Right ventricle myocardium inferior (tissue), 1 donor: ENCODE measurements at places on chromosomes 1 and 21.

DNA sequence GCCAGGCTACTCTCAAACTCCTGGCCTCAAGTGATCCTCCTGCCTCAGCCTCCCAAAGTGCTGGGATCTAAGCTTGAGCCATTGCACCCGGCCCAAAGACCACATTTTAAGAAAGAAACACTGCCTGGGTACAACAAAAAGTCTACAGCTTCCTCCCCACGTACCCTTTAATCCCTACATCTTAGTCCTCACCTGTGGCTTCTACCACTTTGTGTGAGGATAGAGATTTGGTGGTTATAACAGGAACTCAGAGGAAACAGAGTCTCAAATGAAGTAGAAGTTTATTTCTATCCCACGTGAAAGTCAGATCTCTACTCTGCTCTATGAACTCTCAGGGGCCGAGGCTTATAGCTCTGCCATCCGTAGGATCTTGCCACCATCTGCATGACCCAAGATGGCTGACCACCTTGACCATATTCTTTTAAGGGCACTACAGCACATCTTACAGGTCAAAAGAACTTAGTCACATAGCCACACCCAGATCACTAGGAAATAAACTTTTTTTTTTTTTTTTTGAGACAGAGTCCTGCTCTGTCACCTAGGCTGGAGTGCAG, 13.4 kb downstream of the GPX7 start:
- DNase-seq: no peak

DNA sequence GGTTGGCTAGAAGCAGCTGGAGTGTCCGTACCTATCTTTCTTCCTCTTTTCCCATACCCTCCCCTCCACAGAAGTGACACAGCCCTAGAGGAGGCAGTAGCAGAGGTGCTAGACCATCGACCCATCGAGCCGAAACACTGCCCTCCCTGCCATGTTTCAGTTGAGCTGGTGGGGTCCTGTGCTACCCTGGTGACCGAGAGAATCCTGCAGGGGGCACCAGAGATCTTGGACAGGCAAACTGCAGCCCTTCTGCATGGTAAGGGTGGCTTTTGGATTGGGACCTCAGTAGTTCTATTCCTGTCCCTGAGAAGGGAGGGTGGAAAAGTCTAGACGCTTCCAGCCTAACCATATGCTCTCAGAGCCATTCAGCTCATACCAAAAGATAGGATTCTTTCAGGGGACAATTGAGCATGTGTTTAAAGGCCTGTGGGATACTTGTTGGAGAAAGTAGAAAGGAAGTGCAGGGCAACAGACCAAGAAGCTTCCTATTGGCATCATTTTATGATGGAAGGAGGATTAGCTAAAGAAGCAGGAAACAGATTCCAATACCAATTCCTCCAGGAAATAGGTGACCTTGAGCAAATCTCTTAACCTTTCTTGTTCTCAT, 11.7 kb upstream of the BNIPL start:
- DNase-seq: peak; percentile 84

- DNase-seq: no peak
Measured at GRCh38 chr1:214573386-214574318, 22.2 kb upstream of the PTPN14 start.

- no peak for DNase-seq
Measured at GRCh38 chr1:97989094-97989680, 68.4 kb upstream of the DPYD start.

GRCh38 chr1:96633695-96634094, 87.9 kb upstream of the PTBP2 start:
- DNase-seq: no peak

DNA sequence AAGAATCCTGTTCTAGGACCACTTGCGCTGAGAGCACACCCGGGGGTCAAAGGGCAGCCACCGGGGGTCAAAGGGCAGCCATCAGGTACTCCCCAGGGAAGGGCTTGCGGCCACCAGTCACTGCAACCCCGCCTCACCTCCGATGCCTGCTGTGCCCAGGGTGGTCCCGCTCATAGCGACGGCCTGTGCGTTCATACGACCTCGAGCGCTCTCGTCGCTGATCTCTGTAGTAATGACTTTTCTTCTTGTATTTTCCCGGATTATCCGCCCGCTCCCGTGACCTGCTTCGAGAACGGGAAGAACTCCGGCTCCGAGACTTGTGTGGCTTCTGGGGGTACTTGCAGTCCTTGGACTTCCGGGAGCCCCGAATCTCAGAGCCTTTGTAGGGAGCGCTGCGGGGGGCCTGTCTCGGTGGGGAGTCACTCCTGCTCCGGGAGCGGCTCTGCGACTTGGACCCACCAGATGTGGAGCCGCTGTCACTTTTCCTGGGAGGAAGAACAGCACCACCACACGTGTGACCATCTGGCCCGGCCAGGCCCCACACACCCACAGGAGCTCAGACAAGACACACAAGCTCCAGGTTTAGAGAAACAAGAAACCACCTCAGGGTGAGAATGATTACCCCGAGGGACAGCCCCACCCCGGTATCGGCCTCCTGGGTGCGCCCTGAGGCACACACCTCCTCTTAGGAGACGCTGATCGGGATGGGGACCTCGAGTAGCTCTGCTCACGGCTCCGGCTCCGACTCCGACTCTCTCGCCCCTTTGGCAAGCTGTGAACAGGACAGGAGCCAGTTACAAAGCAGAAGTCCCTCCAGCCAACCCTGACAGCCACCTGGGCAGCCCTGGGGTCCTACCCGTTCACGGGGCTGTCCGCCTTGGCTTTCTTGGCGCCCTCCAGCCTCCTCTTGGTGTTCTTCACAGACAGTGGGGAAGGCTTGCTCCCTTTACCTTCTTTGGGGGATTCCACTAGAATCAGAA, 11.7 kb downstream of the CCNL2 start:
- DNase-seq: peak; percentile 47

GRCh38 chr1:83818916-83819315, 180.0 kb downstream of the TTLL7 start:
- DNase-seq: no peak

DNA sequence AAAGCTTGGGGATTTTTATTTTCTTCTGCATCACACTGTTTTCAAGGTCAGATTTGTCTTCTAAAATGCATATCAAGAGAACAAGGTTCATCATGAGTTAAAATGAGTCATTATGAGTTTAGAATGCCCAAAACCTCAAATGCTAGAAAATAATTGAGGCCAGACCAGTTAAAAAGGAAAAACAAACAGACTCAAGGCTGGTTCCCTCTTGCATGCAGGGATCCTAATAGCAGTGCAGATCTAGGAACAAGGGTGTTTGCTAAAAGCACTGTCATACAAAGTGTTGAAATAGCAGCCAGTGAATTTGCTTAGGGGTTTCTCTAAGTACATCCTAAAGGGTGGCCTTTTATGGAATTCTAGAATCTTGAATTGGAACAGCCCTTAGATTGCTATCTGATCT, 15.3 kb downstream of the BEND5 start:
- no peak for DNase-seq

- no peak for DNase-seq
Measured at GRCh38 chr21:38220270-38220737, 36.5 kb upstream of the KCNJ15 start.

- no peak for DNase-seq
Measured at GRCh38 chr1:155082301-155083051, 3.8 kb downstream of the EFNA3 start.

DNA sequence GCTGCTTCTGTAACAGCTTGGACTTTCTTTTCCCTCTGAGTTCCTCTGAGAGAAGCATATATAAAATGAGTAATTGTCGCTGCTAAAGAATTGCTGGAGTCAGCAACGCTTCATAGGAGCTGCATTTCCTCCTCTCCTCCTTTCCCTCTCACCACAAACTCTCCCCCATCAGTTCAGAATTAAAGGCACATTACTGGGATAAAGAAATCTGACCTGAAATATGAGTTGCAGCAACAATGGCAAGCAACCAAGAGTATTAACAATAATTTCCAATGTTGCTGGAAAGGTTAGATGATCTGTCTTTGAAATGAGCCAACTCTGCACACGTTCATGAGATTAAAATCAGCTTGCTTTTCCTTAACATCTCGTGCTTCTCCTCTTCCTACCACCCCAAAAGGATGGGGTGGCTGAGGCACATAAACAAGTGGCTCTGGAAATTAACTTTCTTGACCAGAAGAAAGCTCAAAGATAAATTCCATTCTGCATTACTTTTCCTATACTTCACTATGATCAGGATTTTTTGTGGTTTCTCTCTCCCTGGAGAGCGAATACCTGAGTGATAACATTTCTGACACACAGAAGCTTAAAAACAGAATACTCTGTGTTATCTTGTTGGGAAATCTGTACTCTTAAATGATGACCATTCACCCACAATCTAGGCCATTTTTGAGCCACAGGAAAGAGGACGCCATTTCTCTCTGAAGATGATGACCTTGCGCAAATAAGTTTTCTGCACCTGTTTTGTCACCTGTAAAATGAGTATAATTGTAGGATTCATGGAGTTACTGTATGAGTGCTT, 90.2 kb downstream of the TGFBR3 start:
- no peak for DNase-seq

DNA sequence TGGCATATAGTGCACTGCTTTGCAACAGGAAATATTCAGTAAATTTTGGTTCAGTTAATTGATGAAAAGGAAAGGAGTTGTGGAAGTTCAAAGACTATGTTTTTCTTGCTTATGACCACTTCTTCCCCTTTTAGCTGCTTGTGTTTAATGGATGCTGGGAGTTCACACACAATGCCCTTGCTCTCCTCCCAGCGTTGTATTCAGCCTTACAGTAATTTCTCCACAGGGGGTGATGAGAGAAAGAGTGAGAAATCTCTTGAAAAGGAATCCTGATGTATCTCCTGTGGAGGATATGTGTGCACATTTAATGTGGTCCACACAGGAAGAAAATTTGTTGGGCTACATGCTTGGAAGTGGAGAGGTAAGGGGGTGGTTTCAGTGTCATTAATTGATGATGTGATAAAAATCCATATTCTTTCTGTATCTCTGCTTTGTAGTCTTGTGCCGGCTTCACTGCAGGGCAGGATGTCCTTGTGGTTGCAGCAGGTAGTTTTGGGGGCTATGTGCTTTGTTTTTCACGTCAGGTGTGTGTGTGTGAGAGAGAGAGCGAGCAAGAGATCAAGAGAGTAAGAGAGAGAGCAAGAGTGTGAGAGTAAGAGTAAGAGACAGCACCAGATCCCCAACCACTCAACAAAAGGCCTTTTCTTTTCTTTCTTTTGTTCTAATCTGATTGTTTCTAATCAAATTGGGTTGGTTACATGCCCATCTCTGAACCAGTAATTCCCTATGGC, 204.4 kb downstream of the RWDD3 start:
- DNase-seq: no peak

- DNase-seq: no peak
Measured at GRCh38 chr1:52032124-52032784, 1.4 kb downstream of the KTI12 start.

DNA sequence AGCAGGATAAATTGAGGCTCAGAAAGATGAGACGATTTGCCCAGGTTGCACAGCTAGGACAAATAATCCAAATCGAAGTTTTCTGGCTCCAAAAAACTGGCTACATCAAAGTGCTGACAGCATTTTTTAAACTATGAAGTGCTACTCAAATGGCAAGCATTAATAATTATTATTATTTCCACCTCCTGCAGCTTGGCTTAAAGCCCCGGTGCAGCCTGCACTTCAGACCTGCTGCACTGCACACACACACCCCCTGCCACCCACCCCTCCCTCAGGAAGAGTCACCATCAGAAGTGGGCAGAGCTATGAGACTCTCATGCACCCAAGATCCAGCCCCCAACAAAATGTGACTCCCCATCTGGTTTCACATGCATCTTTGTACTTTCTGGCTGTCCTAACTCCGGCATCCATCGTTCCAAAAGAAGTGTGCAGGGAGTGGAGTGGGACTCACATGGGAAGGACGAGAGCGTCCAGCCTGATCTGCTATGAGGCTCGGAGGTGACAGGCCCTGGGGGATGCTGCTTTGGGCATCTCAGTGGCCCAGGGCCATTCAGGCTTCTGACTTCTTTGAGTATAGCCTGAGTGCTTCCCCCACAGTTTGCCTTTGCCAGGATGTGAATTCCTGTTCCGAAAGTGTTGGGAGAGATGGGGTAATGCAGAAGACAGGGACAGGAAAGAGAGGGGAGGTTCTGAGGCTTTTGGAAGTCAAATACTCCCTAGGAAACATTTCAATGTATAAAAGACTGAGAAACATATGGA, 65.0 kb upstream of the FAM20B start:
- DNase-seq: no peak

GRCh38 chr1:180482425-180483275, 19.7 kb downstream of the ACBD6 start:
- no peak for DNase-seq

- no peak for DNase-seq
Measured at GRCh38 chr1:24206516-24207394, 19.7 kb upstream of the IFNLR1 start.

DNA sequence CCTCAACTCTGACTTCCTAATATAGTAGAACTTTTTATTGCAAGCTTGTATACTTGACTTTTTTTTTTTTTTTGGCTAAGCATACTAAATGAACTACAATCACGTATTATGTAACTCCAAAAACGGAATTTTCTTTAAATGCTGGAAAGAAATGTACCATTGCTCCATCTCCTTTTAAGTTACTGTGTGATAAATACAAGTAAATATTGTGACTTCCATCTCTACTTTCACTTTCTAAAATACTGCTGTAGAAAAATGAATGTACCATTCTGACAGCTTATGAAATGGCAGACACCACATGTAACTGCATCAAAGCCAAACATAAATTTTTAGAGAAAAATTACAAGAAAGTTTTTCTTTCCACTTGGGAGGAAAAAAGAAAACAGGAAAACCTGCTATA, 54.7 kb downstream of the ASH1L start:
- DNase-seq: no peak

DNA sequence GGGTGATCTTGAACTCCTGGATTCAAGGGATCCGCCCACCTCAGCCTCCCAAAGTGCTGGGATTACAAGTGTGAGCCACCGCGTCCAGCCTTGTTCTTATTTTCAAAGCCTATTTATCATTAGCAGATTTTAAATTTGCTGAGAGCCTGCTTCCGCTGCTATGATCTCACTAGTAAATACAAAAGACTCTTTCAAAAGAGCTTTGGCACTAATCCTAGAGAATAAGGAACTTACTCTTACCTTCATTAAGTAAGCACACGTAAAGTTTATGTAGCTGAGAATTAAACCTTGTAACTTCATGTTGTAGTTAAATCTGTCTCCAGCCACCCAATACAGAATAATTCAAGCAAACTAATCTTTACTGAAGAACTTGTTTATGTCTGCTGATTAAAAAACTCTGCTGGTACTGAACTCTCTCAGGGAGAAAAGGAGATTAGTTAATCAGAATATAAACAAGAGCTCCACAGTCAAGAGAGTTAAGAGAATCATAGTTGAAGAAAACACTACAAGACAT, 72.3 kb downstream of the RUSC1 start:
- no peak for DNase-seq

GRCh38 chr1:161018631-161018930, 2.4 kb downstream of the F11R start:
- no peak for DNase-seq

- no peak for DNase-seq
Measured at GRCh38 chr1:170668209-170669106, 4.5 kb downstream of the PRRX1 start.

GRCh38 chr1:32540605-32541004, 1.4 kb downstream of the ZBTB8A start:
- DNase-seq: no peak

- DNase-seq: no peak
Measured at GRCh38 chr1:59692591-59692990, 122.2 kb upstream of the HOOK1 start.

- no peak for DNase-seq
Measured at GRCh38 chr1:65722461-65722860, 70.2 kb upstream of the PDE4B start.

- no peak for DNase-seq
Measured at GRCh38 chr1:169110236-169110635, 3.7 kb downstream of the ATP1B1 start.

- no peak for DNase-seq
Measured at GRCh38 chr1:180530501-180530900, 28.1 kb upstream of the ACBD6 start.

GRCh38 chr1:44542420-44543063, 131.7 kb downstream of the TMEM53 start:
- no peak for DNase-seq
